ENCODE measurements at places on chromosomes 4 and X.

DNA sequence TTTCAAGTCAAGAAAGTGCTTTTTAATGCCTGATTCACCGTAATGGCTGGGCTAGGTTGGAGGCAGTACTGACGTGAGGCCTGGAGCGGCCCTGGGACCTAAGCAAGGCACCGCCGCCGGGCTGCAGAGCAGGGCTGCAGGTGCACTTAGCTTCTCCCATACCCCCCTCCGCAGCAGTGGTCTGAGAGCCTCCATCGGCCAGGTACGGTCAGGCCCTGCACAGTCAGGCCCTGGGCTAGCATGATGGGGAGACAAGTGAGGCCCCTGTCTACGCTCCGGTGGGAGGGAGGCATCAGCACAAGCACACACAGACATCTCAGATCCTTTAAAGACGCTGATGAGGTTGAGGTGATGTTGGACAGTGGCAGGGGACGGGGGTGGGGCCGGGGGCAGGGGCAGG lies 4.7 kb downstream of the MAEA start:
- no peak for DNase-seq

- DNase-seq = no peak
Measured at GRCh38 chr4:126899331-126899801, 733.4 kb upstream of the INTU start.

DNA sequence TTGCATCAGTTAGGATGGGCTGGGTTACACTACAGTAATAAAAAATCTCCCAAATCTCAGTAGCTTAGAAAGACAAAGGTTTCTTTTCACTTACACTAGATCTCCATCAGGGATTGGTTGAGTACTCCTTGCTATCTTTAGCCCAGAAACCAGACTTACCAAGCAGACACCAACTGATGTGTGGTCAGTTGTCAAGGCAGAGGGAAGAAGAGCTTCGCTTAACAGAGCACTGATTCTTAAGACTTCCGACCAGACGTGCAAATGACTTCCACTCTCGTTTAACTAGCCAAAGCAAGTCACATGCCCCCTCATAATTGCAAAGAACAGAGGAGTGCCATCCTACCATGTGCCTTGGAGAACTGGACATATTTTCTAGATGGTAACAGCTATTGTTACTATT lies 5.7 kb upstream of the ZNF518B start:
- no peak for DNase-seq

DNA sequence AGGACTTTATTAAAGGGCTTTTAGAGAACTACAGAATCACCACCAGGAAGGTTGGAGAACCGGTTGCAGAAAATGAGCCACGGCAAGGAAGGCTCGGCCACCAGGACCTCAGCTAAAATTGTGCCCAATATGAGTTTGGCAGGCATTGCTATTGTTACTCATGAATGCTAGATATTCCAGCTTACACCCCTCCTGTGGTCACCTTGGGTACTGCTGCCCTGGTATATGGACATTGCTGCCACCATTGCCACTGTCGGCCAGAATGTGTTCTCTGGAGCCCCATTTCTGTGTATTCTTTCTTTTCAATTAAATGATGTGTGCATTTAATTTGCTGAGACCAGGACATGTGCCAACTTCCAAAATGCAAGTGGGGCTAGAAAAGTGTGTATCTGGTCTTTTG lies 626.7 kb upstream of the BOD1L1 start:
- DNase-seq = peak; percentile 52

GRCh38 chr4:26020083-26020668 lies 106.2 kb downstream of the SMIM20 start:
- DNase-seq = no peak

DNA sequence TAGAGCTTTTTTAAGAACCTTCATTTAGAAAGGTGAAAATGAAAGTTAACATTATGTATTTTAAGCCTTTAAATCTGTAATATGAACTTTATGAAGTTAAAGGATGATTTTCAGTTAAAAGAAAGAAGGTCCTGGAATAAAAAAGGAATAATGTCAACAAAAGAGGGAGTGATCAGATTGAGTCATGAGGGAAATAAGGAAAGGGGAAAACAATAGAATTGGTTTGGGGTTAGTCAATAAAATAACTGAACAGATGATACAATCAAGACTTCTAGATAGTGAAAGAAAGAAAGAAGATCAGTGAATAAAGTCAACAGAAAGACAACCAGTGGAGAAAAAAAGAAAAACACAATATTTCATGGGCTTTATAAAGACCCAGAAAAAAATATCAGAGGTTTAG lies 291.6 kb upstream of the ARSJ start:
- DNase-seq = no peak

DNA sequence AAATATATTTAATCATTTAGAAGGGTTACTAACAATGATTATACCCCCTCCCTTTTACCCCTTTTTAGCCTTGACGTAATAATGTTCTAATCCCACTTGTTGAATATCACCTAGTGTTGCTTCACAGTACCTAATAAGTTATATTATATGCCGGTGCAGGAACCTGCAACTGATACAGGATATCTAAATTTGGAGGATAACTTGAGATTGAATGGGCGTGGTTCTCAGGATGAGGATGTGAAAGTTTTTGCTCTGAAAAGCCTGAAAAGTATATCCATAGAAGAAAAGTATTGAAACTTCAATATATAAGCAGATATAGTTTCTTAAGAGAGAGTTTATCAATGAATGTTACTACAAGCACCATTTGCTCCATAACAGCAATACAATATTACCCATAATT lies 59.8 kb downstream of the ZNF711 start:
- no peak for DNase-seq

All from left lobe of liver (tissue), 2 donors.